ENCODE measurements at places on chromosomes 3 and 15.

DNA sequence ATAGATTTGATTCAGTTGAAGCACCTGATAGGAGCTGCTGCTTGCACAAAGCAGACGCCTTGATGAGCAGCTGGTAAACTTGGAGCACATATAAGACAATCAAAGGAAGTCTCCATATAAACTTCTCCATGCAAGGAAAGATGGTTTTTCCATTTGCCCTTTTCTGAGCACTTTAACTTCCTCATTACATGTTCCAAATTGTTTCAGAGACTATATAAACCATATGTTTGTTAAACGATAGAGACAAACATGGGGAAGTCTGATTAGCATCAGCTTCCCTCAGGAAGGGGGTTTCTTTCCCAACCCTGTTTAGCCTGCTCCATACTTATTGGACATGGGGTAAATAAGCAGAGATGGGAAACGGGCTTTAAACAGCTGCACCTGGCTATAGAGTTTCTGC, 88.0 kb downstream of the DHX36 start:
- DNase-seq: no peak

GRCh38 chr15:59179717-59180116, 26.9 kb upstream of the LDHAL6B start:
- DNase-seq: no peak

- no peak for DNase-seq
Observed at GRCh38 chr3:22594990-22595389, 608.1 kb upstream of the UBE2E2 start.

DNA sequence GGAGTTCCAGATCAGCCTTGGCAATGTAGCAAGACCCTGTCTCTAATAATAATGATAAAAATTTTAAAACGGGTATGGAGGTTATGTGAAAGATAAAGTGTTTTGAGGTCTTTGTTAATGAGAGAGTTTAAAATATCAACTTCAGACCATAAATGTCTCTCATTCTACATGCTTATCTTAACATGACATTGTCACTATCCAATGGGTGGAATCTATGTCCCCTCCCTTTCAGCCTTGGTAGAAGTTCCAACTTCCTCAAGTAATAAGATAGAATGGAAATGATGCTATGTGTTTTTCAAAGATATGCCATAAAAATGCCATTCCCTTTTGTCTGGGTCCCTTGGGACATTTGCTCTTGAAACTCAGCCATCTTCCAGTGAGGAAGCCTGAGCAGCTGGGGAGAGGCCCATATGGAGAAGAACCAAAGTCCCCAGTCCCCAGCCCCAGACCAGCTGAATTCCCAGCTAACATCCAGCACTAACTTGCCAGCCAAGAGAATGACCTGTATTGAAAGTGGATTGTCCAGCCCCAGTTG, 17.0 kb downstream of the RPSA start:
- no peak for DNase-seq

DNA sequence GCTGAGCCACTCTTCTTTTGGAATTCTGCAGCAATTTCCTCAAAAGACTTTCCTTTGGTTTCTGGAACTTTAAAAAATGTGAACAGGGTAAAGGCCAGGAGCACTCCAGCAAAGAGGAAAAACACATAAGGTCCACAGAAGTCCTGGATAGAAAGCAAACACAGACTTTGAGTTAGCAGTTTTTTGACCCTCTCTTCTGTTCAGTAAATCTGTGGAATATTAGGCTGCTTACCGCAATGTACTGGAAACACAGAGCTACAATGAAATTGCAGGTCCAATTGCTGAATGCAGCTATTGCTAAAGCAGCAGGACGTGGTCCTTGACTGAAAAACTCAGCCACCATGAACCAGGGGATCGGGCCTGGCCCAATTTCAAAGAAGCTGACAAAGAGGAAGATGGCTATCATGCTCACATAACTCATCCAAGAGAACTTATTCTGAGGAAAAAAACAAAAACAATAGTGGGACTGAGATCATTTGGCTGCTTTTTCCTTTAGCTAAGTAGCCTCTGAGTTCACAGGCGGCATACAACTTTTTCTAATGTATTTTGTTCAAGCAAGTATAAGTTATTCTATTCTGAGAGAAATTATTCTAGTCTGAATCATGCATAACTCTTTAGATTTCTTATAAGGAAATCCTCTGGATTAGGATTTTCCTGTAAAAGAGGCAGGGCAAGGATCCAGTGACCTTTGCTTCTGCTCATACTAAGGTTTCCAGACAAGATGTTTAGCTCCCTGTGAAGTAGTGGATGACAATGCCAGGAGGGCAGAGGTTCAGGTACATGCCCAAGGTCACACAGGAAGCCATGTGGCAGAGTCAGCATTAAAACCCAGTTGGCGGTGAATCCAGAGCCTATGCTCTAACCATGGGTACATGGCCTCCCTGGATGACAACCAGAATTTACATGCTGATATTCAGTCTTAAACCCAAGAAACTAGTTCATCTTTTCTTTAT, 28.3 kb downstream of the SLC2A2 start:
- peak; percentile 18 for DNase-seq

DNA sequence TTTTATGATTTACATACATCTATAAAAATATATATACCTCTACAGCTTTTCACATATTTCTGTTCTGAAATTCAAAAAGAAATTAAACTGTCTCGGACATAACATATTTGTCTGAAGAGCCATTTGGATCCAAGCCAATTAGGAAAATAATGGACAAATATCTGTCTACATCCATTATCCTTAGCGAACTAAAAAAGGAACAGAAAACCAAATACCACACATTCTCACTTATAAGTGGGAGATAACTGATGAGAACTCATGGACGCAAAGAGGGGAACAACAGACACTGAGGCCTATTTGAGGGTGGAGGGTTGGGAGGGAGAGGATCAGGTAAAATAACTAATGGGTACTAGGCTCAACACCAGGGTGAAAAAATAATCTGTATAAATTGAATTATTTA, 829.4 kb upstream of the ALCAM start:
- DNase-seq: no peak

DNA sequence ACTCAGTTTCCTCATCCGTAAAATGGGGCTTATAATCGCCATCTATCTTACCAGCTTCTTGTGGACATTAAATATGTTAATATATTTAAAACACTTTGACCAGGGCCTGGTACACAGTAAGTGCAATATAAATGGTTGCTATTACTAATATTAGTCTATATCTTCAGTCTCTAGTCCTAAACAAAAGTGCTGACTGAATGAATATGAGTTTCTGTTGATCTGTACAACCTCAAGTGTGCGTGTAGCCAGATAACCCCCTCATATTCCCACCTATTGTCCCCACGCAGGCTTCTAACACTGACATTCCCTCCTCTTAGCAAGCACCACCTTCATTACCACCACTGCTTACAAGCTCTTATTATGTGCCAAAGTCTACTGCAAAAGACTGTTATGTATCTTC, 27.6 kb upstream of the LMCD1 start:
- DNase-seq: no peak

GRCh38 chr3:64030741-64031140, 7.4 kb upstream of the PSMD6 start:
- peak; percentile 78 for DNase-seq

DNA sequence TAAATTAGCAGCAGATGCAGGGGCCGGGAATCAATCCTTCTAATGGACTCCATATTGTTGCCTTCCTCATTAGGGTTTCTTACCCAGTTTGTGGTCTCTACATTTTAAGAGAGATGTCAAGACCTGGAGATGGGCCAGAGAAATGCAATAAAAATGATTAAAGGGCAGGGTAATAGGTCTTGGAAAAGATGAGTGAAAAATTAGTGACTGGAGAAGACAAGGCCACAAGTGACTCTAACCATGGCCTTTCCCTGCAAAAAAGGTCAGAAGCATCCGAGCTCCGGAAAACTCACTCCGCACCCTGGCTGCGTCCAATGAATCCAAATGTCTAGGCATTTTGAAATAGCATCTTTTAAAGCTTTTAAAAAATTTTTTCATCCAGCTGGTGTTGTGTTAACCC, 152.8 kb downstream of the ARRDC4 start:
- no peak for DNase-seq

- no peak for DNase-seq
Observed at GRCh38 chr3:47380026-47380600, 708 bp upstream of the PTPN23 start.

- no peak for DNase-seq
Observed at GRCh38 chr3:51938780-51939425, 2.8 kb downstream of the RRP9 start.

DNA sequence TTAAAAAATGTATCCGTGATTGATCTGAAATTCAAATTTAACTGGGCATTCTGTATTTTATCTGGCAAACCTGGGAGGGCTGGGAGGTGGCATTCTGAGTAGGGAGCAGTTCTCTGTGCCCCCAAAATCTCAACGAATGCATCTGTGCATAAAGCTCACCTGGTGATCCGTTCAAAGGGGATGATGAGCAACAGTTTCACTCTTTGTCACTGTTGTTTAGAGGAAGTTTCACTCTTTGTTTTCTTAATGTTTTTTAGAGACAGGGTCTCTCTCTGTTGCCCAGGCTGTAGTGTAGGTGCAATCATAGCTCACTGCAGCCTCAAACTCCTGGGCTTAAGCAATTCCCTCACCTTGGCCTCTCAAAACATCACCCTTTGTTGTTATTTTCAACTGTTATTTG, 186.7 kb downstream of the SSR3 start:
- DNase-seq: no peak

DNA sequence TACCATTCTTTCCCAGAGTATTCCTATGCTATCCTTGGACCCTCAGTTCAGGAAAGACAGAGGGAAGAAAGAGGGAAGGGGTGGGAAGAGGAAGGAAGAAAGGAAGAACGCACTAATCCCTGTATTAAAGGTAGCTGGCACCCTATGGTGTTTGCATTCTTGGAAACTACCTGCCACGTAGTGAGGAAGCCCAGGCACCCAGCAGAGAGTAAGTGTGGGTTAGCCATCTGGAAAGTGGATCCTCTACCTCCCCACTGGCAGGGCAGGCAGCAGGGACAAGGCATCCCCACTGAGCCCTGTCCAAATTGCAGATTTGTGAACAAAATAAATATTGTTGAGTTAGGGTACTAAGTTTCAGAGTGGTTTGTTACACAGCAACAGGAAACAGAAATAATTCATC, 8.8 kb downstream of the RBP1 start:
- DNase-seq: no peak

GRCh38 chr3:45544717-45545296, 49.7 kb upstream of the LIMD1 start:
- DNase-seq: no peak

GRCh38 chr15:77052556-77052955, 18.4 kb downstream of the TSPAN3 start:
- DNase-seq: no peak

GRCh38 chr15:25947323-25948314, 84.5 kb upstream of the ATP10A start:
- DNase-seq: no peak

DNA sequence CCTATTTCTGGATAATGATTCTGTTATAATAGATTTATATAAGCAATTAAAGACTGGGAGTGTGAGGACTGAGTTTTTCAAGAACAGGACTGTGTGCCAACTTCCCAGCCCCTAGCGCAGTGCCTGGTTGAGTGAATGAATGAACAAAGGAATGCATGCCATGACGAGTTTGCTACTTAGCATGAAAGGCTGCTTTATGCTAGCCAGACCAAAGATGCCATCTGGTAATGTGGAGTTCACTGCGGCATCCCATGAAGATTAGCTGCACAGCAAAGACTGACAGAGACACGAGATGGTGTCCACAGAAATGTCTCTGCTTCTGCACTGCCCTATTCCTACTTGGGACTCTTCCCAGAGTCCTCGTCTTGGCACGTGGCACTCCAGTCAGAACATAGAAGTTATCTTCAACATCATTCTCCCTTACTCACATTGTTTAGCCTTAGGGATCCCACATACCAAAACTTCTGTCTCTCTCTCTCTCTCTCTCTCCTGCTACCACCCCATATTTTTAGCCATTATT, 283.9 kb upstream of the CTNNB1 start:
- no peak for DNase-seq

- DNase-seq: no peak
Observed at GRCh38 chr3:66508461-66508860, 7.6 kb upstream of the LRIG1 start.

DNA sequence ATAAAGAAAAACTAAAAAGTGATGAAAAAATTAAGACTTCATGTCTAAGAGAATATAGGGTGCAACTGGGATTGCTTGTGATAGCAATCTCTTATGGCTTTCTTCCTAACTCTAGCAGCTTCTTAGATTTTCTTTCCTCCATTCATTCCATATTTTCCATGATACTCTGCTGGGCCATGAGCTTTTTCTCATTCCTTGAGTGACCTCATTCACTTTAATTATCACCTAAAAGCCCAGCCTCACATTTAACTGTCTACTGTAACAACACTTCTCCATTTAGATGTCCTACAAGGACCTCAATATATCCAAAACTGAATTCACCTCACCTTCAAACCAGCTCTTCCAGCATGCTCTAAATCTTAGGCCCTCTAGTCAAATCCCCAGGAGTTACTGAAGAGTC, 49.5 kb upstream of the ANKRD28 start:
- no peak for DNase-seq

DNA sequence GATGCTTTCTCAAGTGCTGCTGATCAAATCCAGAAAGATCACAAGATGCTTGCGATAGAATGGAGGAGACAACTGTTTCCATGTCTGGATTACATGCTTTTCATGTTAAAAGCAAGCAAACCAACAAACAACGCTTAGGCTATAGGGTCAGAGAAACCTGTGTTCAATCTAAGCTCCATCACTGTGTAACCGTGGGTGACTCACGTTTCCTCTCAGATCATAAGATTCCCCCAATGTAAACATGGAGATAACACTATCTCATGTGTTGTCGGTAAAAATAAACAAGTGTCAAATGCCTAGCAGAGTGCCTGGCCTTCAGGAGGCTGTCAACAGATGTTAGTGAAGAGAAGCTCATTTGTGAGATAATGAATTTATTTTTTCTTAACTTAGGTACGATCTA, 907.8 kb downstream of the NTRK3 start:
- no peak for DNase-seq

DNA sequence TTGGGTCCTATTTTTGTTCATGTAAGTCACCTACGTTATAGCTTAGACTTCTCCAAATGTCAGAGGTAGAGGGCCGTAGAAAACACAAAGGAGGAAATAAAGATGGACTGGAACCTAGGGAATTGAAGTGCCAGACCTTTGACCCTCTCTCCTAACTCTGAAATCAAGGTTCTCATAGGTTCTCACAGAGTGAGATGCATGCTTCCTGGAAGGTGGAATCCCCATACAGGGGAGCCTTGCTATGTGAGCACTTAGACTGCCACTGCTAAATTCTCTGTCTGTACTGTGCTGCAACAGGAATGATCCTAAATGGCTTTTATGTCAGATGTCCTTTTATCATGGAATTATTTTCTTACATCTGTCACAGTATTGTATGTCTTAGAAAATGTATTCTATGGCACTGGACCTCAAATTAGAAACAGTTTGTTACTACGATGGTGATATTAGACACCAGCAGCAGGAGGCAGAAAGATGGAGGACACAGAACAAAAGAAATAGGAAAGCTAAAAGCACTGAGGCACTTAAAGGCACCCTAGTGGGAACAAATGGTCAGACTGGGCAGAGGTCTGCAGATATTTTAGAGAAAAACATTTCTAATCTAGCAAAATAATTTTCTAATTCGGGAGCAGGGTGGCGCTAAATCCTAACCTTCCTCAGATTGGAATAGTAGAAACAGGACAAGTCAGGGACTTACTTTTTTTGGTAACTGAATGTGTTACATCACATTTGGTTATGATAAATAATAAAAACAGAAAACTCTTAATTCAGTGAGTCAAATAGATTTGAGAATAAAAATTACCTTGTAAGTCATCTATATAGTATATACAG, 60.2 kb upstream of the CDAN1 start:
- DNase-seq: peak; percentile 12
